ENCODE measurements at places on chromosomes 12 and 14. TPM values are rescaled to one million over a fixed set of nuclear protein-coding genes. Genes with fewer than 3 reads are reported as not detected.

TOMM20L gene
- total RNA-seq = not detected

LRRC10 gene
- not detected for total RNA-seq

DNA sequence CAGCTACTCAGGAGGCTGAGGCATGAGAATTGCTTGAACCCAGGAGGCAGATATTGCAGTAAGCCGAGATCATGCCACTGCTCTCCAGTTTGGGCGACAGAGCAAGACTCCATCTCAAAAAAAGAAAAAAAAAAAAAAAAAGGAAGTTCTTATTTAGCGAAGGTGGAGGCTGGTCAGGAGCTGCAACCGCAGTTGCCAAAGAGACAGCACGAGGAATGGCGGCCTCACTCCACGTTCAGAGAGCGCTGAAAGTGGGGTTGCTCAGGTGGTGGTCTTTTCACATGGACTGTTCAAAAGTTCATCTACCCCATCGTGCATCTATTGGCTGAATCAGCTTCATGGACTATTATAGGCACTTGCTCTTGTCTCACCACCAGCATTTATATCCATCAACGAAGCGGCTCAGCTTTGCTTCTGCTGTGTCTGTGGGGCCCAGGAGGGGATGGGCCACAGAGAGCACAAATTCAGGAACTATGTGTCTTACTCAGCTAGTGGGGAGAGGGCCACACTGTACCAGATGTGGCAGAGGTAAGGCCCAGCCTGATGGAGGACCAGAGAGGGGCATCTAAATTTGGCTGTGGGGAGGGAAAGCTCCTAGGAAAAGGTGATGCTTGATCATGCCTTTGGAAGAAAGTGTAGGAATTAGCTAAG, 27.3 kb downstream of the SLC25A47 start:
- no peaks in the 10 kb centered on the region for H3K27me3 ChIP-seq
- no peak for DNase-seq
- no peaks in the 10 kb centered on the region for H3K4me1 ChIP-seq
- H3K27ac ChIP-seq = no peak overlapping the region
- H3K36me3 ChIP-seq = no peaks in the 10 kb centered on the region

- peak overlapping the region; percentile 24 for H3K27ac ChIP-seq
- H3K27me3 ChIP-seq = no peaks in the 10 kb centered on the region
- H3K4me1 ChIP-seq = peaks cover 21% of the 10 kb centered on the region
- H3K36me3 ChIP-seq = no peaks in the 10 kb centered on the region
- H3K4me3 ChIP-seq = peak overlapping the region; percentile 21
Measured at GRCh38 chr12:124464062-124464461, 103.3 kb downstream of the NCOR2 start.

GRCh38 chr14:20587489-20588154, at the start of gene RNASE11:
TSS of gene RNASE11 (minus strand) at chr14:20588001.
- peak within 1 kb of the TSS; percentile 71 for H3K27ac ChIP-seq
- no peak within 1 kb of the TSS for H3K4me3 ChIP-seq
- no peaks in the 10 kb centered on the region for H3K27me3 ChIP-seq
